ENCODE measurements at places on chromosomes 6 and 20.

DNA sequence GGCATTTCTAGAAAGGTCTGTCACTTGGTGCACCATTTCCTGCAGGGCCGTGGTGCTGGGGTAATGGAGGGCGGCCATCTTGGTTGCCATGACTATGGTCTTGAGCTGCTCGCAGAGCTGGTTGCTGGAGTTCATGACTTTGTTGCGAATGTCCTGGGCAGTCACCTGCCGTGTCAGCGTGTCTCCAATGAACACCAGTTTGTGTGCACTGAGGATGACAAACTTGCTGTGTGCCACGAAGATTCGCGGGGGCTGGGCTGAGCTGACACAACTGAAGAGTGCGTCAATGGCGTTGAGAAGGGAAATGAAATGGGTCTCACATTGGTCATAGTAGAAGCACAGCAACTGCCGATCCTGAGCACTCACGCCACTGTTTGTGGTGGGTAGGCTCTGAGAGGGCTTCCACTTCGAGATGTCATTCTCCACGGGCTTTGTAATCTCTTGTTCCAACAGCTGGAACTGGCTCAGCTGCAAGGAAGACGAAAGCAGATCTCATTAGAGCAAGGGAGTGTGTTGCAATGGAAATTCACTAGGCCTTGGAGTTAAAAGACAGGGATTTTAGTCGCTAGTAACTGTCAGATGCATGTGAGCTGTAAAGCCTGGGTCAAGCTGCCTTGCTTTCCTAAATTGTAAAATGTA, 47.1 kb downstream of the NEDD9 start:
- DNase-seq: no peak

DNA sequence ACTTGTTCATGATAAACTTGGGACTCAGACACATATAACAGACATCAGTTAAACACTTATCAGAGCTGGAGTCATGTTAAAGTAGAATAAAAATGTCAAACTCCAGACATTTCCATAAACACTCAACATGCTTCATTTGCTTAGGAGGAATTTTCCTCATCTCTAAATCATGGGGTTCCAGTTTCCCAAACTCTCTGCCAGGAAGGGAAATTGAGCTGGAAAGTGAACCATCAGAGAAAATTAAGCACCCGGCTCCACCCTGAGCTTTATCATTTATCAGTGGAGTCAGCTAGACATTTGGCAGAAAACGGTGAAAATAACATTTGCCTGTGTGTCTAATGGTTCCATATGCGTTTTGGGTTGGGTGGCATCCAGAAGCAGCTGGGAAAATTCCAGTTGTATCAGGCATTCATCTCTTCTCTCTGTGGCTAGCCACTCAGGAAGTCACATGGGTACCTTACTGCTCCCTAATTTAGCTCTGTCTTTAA, 25.3 kb upstream of the ZNFX1 start:
- no peak for DNase-seq

- DNase-seq: no peak
Measured at GRCh38 chr6:157123234-157123633, 200.1 kb downstream of the TMEM242 start.

DNA sequence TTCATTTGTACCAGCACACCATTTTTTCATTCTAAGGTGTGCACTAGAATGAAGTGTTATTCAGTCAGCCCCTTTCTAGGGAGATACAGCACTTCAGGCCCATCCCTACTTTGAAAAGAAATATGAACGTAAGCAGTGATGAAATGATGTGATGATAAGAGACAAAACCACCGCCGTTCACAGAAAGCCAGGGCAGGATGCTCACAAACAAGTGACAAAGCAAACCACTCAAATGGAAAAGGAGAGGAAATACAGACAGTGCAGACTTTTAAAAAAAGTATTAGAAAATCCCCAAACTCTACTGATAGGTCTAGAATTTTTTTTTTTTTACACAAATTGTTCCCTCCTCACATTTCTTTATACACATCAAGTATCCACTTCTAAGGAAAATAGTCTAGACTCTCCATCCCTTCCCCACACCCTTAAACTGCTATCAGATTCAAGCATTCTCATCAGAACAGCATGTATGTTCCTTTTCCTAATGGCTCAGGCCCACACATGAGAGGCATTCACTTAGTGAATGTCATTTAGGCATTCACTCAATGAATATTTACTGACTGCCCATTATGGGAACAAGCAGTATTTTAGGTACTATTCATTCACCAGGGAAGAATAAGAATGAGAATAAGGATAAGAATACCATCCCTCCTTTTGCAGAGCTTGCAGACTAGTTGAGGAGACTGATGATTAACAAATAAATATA, 243.5 kb downstream of the GMPR start:
- DNase-seq: no peak

DNA sequence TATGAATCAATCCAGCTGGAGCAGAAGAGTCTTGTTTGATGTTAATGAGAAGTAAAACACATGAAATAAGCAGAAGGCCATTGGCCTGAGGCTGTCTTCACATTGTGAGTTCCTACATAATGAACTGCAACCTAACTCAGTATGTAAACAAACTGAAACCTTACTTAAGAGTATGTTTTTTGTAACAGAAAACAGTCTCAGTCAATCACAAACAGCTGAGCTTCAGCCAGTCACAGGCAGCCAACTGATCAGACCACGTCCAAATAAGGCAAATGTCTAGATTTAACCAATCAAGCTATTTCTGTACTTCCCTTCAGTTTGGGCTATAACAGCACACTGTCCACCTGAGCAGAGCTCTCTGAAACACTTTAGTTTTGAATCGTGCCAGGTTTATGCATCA, 234.7 kb downstream of the TRDN start:
- no peak for DNase-seq

DNA sequence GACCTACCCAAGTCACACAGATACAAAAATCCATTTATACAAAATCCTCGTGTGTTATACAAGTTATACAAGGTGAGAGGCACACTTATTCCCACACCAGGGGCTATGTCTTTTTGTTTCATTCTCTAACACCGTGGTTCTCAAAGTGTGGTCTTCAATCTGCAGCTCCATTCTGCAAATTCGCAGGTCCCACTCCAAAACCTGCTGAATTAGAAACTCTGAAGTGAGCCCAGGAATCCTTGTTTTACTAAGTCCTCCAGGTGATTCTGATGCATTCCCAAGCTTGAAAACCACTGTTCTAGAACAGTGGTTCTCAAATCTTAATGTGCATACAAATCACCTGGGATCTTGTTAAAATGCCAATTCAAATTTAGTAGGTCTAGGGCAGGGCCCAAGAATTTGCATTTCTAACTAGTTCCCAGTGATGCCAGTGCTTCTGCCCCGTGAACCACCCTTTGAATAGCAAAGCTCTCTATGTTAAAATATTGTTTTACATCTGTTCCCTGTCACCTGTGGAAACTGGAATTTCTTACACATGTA, 35.1 kb downstream of the LRFN2 start:
- no peak for DNase-seq

DNA sequence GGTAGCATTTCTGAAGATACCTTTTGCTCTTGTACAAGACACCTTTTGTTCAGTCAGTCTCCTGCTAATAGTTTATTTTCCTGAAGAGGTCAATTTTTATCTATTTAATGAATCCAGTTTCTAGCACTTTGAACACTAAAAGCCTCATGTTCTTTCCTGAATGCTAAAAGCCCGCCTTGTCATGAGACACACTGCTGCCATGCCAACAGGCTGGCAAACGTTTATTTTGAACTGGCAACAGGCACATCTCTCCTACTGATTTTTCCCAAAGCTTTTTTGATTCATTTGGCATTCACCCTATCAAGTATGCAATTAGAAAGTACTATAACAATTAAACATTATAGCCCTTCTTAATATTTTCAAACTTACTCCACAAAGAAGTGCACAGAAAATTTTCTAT, 421.2 kb upstream of the EYS start:
- no peak for DNase-seq

- DNase-seq: no peak
Measured at GRCh38 chr6:157245436-157245835, 77.9 kb downstream of the TMEM242 start.

DNA sequence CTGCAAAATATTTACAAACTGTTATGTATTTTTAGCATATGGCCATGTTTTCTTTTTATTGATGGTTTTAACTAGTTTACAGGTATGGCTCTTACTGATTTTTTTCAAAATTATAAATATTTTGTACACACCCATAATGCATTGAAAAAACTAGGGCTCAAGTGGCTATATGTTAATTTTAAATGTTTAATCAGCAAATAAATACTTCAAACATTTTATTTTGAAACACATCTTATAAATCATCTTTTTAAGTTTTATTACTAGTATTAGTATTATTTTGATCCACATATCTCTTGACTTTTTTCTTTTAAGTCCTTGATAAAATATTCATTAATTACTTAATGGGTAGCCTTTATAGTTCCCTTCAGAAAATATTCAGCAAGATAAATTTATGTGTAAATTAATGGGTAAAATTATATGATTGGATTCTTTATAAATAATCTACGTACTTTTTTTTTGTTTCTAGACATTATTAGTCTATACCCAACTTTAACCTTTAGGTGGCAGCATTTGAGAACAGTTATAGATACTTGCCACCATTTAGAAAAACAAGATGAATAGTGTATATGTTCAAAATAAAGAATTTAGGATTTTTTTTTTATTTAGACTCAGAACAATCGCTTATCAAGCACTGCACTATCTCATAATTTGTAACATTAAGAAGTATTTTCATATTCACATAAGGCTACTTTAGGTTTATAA, 241.9 kb downstream of the ADGRB3 start:
- no peak for DNase-seq

DNA sequence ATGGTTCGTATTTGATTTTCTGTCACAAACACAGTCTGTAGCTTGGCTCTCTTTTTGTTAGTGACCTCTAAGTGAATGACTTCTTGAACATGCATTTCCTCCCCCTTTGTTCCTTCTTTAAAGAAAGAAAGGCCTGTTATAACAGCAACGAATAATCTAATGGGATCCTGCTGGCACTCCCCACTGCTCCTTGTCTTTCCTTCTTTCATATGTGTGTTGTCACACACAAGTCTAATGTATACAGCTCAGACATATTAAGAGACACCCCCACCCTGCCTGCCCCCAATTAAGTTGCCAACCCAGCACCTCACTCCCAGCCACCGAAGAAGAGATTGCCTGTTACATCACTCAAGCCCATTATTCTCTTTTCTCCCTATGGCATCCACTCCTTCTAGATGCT, 4.9 kb upstream of the SAMD5 start:
- DNase-seq: no peak

DNA sequence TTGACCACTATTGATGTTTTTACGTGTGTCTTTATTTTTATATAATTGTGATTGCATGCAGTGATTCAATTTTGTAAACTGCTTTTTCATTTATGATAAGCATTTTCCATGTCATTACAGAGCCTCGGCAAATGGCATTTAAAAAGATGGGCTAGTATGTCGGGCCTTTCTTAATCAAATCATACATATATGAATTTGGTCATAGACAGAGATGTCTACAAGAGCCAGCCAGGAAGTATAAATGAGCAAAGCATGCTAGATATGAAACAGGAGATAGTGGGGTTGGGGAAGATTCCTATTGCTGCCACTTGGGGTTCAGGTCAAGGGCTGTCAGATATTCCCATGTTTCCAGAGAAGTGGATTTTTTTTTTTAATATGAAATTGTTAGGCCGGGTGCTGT, 20.0 kb downstream of the KIF3B start:
- no peak for DNase-seq

DNA sequence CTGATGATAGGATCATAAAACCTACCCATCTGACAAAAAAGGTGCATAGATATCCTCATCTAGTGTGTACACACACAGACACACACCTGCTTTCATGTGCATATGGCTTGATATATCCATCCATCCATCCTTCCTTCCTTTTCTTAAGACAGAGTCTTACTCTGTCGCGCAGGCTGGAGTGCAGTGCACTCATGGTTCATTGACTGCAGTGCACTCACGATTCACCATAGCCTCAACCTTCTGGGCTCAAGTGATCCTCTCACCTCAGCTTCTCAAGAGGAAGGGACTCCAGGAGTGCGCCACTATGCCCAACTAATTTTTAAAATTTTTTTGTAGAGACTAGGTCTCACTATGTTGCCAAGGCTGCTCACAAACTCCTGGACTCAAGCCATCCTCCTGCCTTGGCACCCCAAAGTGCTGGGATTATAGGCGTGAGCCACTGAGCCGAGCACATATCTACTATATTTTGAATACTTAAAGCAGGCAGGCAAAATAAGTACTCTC, 27.1 kb downstream of the ADNP start:
- no peak for DNase-seq

GRCh38 chr6:165920896-165921671, 246.6 kb downstream of the TBXT start:
- no peak for DNase-seq

GRCh38 chr6:41696788-41697187, 38.6 kb downstream of the TFEB start:
- DNase-seq: no peak

DNA sequence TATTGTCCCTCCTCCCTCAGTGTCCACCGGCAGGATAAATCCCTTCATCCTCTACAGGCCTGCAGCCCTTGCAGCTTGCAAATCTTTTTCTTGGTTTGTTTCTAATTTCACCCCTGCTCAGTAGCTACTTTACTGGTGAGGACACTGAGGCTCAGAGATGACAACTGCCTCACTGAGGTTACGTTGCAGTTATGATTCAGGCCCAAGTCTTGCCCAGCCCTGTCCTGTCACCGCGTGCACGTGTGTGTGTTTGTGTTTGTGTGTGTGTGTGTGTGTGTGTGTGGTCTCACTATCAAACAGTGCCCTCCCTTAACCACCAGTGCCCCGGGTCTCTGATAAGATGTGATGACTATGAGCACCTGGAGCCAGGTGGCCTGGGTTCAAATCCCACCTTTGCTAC, 21.1 kb downstream of the FAM110A start:
- no peak for DNase-seq

DNA sequence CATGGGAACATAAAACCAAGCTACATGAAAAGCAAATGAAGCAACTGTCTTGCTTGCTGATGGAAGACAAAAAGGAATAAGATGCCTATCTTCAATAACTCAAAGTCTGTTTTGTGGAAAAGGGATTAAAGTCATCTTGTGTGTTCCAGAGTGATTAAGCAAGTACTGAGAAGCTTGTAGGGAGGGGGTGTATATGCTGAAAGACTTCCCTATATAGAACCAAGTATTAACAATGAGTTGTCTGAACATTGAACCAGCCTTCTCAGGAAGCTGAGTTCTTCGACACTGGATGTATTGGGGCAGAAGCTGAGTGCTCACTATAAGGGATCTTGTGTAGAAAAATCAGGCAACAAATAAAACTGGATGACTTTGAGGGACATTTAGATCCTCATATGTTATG, 451.8 kb downstream of the CD83 start:
- no peak for DNase-seq

GRCh38 chr6:67986694-67987232, 648.3 kb upstream of the ADGRB3 start:
- DNase-seq: no peak

DNA sequence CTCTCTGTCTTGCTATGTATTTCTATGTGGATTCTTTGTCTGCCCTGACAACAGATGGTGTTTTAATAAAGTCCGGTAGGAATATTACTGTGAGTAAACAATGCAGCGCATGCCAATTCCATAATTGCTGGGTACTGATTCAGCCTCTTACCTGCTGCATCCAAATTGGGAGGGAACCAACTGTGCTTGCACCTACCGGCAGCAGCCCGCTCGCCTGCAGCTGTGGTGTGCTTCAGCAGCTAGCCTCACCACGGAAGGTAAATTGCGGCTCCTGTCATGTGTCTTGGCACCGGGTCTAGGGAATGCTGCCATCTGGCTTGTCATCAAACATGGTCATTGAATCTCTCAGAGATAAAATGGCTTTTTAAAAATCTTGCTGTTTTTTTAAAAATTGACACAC, 704.8 kb upstream of the SLC35B3 start:
- no peak for DNase-seq
